ENCODE measurements at places on chromosomes 16 and 17. TPM values are rescaled to one million over a fixed set of nuclear protein-coding genes. Genes with fewer than 3 reads are reported as not detected.

- no peak for ATAC-seq
These were observed 17.9 kb downstream of the NSRP1 start for GRCh38 chr17:30134551-30134950.

- ATAC-seq = peak; percentile 45
These were observed 8.6 kb downstream of the LGALS3BP start for GRCh38 chr17:78970834-78971755.

DNA sequence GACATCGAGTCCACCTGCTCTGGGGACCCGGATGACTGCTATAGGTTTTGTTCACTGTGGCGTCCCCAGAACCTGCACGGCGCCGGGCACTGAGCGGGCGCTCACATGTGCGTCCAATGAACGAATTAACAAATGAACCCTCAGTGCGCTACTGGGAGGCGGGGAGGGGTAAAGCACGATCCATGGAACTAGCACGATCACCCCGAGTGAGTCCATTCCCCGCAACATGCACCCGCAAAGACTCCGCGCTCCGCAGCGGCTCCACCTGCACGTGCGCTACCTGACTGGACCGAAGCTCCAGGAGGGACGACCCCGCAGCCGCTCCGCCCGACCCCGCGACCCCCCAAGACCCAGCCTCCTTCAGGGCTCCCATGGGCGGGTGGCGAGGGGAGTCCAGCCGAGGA lies 491 bp downstream of the TRAP1 start:
- peak; percentile 45 for ATAC-seq

GRCh38 chr17:19304751-19305150 lies 57.8 kb downstream of the B9D1 start:
- no peak for ATAC-seq

DNA sequence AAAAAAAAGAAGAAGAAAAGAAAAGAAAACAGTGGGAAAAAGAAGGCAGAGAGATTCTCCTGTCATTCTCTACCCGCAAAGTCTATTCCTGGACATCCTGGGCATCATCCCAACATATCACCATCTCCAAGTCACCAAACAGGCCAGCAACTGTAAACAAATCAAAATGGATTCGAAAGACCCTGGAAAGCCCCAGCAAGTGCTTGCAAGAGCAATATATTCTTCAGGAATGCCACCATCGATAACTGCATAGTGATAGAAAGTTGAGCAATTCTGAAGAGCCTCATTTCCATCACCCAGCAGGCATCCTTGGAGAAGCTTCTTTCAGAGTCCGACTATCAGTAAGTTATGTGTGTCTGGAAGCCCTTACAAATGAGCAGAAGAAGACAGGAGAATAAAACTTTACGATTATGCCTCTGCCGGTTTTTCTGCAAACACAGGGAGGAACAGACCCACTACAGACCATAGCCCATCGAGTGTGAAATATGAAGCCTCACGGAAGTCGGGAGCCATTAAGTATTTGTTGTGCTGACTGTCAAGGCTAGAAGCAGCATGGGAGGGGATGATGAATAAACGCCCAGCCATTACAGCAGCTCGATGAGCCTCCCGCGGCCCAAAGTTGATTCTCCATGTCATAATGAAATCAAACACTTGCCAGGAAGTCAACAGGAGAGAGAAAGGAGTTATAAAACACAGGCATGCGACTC lies 64.5 kb upstream of the SEC14L1 start:
- ATAC-seq = no peak

DNA sequence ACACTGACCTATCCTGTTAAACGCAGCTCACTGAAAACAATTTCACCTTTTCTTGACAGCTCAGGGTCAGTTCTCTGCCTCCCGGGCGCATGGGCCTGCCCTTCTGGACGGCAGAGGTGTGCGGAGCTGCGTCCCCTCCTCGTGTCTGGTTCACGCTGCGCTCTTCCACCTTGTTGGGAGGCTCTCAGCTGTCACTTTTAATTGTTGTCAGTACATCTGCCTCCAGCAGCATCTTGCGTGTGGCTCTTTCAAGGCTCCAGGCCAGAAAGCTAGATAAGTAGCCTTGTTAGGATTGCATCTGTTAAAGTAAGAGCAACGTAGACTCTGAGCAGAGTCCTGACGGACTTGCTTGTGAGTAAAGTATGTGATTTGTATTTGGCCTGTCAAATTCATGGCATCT lies 59.4 kb downstream of the MGAT5B start:
- ATAC-seq = no peak

The SOST gene
- total RNA-seq = not detected

The KRT32 gene
- 0.80 TPM for total RNA-seq

The BRIP1 gene
- 3.9 TPM for total RNA-seq

The UTS2R gene
- total RNA-seq = not detected

The TAT gene
- total RNA-seq = 0.24 TPM

All from esophagus mucosa (tissue), 1 donor.